NCI-H1092 treated with DMSO at 0.1 percent for 48 hours (cell line): ENCODE measurements at places on chromosomes 2 and 18.

DNA sequence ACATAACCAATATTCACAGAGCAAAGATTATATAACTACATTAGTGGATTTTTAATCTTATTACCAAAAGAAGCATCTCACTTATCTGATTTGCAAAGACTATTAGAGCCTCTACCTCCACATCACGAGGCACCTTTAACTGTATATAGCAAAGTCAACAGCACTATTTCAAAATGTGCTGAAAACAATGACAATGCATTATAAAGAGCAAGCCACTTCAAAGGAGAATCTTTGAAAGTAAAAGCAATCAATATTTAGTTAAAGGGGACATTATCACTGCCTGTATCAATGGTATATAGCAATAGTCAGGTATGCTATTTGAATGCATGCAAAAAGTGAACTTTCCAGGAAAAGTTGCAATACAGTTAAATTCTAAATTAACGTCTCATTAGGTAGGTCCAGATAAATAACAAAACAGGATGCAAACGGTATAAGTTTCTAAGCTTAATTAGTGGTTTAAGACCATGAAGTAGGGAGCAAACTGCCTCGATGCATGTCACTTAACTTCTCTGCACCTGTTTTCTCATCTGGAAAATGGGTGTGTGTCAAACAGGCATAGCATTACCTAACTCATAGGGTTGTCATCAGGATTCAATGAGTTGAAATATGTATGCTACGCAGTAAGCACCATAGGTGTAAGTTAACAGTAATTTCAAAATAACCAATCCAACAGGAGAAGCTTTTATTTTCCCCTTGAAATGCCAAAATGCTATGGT lies 31.6 kb downstream of the ATL2 start:
- no peak for DNase-seq

- no peak for DNase-seq
Observed at GRCh38 chr2:135226961-135227360, 174.9 kb downstream of the RAB3GAP1 start.

- no peak for DNase-seq
Observed at GRCh38 chr2:235563056-235563910, 69.4 kb downstream of the AGAP1 start.

GRCh38 chr2:69745035-69745434 lies 3.1 kb downstream of the ANXA4 start:
- DNase-seq, result no peak

GRCh38 chr18:23875966-23876895 lies 138.3 kb upstream of the TTC39C start:
- peak; percentile 19 for DNase-seq

- DNase-seq, result no peak
Observed at GRCh38 chr2:149858216-149858615, 270.6 kb upstream of the MMADHC start.

DNA sequence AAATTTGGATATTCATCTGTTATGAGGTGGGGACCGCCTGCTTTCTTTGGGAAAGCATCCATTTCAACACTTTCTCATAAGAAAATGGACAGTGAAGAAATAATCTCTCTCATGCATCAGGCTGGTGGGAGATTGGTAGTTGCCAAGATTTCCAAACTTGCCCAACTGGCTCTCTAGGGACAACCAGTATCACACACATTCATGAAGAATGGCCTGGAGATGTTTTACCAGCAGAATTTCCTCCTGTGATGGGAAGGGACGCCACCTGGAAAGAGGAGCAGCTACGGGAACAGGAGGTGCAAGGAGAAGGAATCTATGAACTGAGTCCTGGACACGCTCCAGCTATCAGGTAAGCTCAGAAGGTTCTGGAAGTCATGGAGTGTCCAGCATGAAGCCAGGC lies 39.4 kb downstream of the LIPG start:
- DNase-seq, result no peak

GRCh38 chr18:25341831-25342230 lies 10.1 kb downstream of the ZNF521 start:
- DNase-seq, result no peak

- no peak for DNase-seq
Observed at GRCh38 chr18:51185075-51185474, 12.4 kb downstream of the MEX3C start.

DNA sequence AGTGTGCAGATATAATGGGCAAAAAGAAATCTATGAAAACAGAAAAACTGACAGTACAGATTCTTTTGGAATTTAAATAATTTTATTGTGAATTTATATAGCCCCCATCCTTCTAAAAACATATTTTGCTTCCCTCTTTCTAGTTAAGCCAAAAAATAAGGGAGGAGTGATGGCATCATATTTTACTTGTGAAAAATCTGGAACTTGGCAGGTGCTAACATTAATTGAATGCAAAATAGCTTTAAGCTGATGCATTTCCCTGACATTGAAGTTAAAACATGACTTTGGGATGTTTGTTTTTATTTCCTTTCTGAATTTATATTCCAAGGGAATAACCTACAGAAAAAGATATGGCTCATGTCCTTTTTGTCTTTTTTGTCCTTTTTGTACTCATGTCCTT lies 82.6 kb upstream of the RBM44 start:
- no peak for DNase-seq

GRCh38 chr2:7572450-7572849 lies 655.2 kb downstream of the RNF144A start:
- DNase-seq, result peak; percentile 45

- DNase-seq, result no peak
Observed at GRCh38 chr18:52979892-52980291, 639.9 kb downstream of the DCC start.

DNA sequence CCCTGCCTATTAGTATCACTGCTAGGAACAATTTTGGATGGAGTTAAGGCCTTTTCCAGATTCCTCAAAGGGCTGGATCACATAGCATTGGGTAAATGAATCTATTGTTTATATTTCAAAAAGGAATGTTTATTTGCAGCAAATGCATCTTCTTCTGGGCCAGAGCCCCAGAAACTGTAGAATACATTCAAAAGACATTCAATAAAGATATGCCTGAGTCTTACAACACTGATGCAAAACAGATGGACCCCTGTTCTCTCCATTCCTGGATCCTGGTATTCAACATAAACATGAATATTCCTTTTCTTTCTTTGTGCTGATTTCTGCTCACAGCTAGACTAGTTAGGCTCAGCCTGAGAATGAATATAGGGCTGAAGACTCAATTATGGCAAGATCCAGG lies 227.2 kb upstream of the KLHL29 start:
- DNase-seq, result no peak

- no peak for DNase-seq
Observed at GRCh38 chr2:183348492-183348891, 224.2 kb downstream of the NUP35 start.

- DNase-seq, result peak; percentile 34
Observed at GRCh38 chr2:99988599-99988998, 153.8 kb downstream of the AFF3 start.

DNA sequence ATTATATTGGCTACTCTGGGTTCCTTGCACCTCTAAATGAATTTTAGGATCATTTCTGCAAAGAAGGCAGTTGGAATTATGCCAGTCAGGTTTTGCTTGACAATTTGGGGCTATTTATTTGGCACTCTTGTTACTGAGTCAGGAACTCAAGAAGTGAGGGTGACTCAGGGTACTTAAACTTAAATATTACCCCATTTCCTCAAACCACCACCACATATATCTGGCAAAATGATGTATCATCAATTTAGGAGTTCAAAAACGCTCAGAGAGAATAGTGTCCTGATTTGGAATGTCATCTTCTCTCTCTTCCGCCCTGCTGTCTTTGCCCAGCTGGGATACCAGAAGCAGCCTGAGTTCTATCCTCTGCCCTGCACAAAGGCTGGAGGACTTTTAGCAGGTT lies 2.4 kb upstream of the THNSL2 start:
- DNase-seq, result no peak

DNA sequence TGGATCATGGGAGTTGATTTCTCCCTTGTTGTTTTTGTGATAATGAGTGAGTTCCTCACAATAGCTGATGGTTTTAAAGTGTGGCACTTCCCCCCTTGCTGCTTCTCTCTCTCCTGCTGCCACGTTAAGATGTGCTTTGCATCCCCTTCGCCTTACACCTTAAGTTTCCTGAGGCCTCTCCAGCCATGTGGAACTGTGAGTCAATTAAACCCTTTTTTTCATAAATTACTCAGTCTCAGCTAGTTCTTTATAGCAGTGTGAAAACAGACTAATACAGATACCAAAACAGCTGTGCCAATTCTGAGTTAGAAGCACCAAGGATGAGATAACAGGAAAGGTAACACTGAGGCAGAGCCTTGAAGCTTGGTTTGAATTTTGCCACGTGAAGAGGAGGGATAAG lies 44.7 kb downstream of the ITSN2 start:
- DNase-seq, result no peak

GRCh38 chr2:33680644-33681363 lies 81.7 kb upstream of the FAM98A start:
- DNase-seq, result no peak

DNA sequence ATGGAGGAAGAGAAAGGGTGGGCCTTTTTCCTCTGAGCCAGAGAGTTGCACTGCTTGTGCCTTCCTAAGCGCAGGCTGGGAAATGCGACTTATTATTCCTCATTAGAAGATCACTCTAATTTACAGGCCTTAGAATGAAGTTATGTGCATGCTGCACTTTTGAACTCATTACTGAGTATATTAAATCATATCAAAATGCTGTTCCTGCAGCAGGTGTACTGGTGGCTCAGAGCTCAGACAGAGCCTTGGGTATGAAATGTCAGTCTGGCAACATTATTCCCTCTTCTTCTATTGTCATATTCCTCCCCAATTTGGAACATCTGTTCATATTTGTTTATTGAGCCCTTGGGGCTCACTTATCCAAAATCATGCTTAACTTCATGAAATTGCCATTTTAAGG lies 85.5 kb downstream of the ADCYAP1 start:
- DNase-seq, result peak; percentile 23

DNA sequence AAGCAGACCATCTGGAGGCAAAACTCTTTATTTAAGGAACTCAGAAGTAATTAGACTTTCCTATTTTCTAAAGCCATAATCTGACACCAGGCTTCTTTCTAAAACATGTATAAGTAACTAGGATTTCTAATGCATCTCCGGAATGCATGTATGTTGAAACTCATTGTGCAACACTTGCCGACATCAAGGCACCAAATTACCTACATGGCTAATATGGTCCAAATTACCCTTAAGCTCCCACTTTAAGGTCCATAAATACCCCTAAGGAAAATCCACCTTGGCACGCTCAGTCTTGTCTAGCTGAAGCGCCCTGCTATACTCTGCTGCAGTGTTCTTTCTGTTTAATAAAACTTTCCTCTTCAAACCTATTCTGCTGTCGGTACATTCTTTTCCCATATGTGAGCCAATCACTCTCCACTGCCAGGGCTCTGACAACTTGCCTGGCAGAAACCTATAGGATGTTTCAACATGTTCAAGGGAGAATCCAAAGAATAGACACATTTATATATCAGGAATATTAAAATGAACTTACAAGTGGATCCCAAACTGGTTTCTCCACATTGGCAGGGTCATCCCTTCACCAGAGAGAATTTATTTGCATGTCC lies 171.9 kb downstream of the GALNT1 start:
- no peak for DNase-seq

- DNase-seq, result no peak
Observed at GRCh38 chr2:197360744-197361156, 50.2 kb upstream of the ANKRD44 start.

DNA sequence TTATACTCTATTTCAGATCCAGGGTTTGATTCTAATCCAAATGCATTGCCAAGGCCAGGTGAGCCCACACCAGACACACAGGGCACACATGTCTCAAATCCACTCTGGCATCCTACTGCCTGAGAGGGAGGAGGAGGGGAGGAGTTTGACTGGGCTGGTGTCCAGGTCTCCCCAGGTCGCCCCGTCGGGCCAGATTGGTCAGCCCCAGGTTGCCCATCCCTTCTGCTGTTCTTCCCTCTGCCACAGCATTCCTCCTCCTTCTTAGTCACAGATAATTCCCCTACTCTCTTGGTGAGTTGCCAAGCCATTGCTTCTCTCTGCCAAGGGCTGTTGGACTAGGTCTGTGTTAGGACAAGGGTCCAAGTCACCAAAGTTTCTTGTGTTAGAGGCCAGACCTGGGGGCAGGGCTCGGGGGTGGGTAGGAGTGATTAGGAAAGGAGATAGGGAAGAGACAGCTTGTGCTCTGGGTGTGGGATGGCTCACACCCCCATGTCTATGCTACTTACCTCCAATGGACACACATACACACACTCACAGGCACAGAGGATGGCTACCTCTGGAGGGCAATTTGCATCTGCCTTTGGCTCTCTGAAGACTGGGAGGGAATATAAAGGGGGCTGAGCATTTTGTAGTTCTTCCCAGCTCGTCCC lies 2.5 kb upstream of the EGR4 start:
- no peak for DNase-seq

DNA sequence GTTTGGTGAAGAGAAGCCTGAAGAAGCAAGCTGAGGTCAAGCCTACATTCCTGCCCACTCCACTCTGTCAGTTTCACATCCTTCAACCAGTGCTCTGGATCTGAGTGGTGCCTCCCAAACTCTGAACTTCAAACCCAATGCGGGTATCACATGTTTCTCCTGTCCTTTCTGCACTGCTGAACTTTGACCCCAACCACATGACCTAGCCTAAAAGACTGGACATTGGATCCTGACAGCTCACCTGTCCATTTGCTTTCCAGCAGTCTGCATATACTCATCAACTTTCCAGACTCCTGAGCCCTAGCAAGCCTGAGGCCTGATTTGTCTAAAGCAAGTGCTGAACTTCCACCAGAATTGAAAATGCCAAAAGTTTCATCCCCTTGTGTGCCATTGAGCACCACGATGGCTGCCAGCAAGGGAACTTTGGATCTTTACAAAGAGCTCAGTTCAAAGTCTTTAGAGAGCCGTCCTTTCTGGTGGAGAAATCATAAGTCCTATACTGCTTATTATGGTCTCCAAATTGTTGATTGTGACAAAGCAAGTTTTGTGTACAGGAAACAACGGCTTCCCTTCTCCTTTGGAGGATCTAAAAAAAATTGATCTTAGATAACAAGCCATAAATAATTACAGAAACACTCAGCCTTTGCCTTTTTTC lies 37.6 kb upstream of the ITGA6 start:
- no peak for DNase-seq

- DNase-seq, result no peak
Observed at GRCh38 chr2:173544641-173545363, 190.1 kb downstream of the CDCA7 start.

DNA sequence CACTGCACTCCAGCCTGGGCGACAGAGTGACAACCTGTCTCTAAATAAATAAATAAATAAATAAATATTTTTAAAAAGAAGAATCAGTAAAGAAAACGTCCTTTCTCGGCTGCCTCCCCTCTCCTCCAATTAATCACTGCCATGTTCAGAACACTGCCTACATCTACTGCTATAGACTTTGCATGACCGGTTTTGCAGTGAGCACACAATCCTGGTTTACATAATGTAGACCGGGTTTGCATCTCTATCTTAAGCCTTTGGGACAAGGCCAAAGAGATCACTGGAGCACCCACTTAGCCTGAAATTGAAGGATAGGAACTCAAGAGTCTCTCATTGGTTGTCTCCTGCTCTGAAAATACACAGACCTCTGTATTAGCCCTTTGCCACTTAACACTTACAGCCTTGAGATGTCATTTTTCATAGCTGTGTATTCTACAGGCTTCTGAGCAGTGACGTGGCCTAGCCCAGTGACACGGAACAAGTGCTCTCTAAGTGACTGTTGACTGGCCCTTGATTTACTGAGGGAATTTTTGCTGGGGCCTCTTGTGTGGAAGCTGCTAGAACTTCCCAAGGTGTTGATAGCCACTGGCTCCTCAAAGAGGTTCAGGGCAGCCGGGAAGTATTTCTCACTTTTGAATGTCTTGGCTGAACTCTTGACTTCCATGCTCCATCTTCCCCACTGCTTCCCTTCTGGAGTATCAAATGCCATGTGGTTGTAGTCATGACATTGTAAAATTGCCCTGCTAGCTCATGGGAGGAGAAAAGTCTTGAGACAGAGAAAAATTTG lies 45.3 kb upstream of the CCBE1 start:
- DNase-seq, result no peak

GRCh38 chr2:15041429-15041837 lies 408.9 kb downstream of the LRATD1 start:
- peak; percentile 20 for DNase-seq
